ENCODE measurements at places on chromosomes 3 and 15.

DNA sequence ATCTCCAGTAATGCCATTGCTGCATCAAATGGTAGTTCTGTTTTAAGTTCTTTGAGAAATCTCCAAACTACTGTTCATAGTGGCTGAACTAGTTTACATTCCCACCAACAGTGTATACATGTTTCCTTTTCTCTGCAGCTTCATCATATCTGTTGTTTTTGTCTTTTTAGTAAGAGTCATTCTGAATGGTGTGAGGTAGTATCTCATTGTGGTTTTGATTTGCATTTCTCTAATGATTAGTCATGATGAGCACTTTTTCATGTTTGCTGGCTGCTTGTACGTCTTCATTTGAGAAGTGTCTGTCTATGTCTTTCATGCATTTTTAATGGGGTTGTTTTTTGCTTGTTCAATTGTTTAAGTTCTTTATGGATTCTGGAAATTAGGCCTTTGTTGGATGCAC, 10.2 kb upstream of the GCSAM start:
- DNase-seq, result no peak

DNA sequence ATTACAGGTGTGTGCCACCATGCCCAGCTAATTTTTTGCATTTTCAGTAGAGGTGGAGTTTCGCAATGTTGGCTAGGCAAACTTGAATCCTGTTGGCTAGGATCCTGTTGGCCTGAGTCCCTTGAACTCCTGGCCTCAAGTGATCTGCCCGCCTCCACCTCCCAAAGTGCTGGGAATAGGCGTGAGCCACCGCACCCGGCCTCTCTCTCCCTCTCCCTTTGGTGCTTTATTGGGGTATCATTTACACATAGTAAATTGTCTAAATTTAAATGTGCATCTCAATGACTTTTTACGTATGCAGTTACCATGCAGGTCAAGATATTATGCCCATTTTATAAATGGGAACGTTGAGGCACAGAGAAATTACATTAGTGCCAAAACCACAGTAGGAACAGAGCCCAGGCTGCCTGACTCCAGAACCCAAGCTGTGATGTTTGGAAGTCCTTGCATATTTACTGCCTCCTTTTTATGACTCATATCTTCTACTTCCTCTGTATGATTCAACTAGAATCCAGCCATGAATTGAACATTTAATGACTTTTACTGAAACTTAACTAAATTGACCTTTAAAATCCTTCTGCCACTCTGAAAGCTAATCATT, 34.0 kb upstream of the RPP14 start:
- DNase-seq, result no peak

DNA sequence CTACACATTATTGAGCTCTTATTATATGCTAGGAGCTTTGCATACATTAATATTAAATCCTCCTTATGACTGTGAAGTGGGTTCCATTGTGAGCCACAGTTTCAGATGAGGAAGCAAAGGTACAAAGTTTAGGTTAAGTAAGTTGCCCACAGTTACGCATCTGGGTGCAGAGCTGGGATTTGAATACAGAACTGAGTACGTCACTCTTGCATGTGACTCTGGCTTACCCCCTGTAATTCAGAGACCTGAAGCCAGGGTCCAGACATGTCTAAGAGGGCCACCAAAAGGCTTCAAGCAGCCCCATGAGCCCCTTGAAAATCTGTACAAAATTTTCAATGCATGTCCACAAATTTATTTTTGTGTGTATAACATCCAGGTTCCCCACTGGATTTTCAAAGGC, 71.8 kb downstream of the KLF15 start:
- DNase-seq, result no peak

DNA sequence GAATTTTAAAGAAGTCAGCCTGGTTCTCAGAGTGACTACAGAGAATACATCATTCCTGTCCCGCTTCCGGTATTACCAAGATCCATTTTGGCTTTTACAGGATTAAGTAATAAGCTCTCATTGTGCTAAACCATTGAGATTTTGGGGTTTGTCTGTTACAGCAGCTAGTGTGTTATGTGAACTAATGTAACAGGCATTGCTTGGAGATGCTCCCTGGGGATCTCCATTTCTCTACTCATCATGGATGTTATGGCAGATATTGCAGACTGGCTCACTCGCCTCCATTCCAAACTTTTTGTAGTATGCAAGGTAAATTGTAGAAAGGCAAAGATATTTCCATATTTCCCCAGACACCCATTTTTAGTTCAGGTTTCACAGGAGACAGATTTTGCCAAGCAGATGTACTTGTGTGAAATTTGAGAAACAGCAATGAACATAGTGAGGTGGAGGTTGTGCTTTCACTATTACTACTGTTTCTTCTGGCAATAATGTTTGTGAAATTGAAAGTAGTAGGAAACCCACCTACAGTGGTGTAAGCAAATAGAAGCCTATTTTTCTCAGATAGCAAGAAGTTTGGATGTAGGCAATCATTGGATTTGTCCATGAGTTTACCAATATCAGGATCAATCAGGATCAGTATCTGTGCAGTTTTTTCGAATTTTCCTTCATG, 177.1 kb upstream of the GALNT15 start:
- no peak for DNase-seq

GRCh38 chr15:31486906-31487695, 160.5 kb downstream of the KLF13 start:
- DNase-seq, result no peak

DNA sequence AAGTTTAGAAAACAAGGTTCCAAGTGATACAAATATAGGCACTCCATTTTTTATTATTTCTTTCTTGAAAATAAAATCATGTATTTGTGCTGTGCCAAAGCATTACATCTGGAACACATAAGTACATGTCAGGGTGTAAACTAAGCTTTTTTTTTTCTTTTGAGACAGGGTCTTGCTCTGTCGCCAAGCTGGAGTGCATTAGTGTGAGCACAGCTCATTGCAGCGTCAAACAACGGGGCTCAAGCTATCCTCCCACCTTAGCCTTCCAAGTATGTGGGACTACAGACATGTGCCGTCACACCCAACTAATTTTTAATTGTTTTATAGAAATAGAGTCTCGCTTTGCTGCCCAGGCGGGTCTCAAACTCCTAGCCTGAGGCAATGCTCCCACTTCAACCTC, 9.0 kb downstream of the SPATA12 start:
- DNase-seq, result no peak

- DNase-seq, result no peak
These were observed 26.1 kb upstream of the GFM1 start for GRCh38 chr3:158617982-158618875.

DNA sequence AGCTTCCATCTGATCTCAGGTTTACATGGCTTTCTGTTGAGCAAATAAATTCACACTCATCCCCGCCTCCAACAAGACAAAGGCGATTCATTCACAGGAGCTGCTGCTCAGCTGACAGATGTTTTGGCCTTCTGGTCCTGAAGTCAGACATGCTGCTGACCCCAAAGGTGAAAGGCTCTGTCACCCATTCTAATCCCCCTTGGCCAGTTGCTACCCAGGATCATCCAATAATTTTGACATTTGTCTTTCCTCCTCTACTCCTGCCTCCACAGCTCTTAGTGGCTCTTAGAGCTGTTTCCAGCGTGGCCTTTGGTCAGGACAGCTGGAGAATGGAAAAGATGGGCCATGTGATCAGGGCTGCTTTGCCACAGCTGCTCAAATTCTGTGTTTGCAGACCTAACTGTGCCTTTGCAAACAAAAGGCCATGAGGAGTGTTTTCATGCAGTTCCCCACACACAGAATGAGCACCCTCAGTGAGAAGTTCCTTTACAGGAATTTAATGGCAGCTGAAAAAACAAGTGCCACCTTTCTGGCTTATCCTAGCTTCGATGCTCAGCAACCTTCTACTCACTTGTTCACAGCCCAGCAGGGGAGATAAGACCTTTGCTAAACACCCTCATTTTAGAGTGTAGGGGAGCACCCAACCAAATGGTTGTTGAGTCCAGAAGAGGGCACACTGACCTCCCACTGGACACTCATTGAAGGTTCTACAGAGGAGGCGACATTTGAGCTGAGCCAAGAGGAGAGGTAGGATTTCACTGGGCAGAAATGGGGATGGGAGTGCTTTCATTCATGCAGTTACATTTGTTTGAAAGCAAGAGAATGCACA, 39.0 kb downstream of the CYP19A1 start:
- DNase-seq, result no peak

GRCh38 chr15:72358650-72359171, 17.1 kb downstream of the HEXA start:
- no peak for DNase-seq

- DNase-seq, result no peak
These were observed 132.1 kb downstream of the WDR76 start for GRCh38 chr15:43958861-43959330.

GRCh38 chr3:22228705-22229104, 477.7 kb upstream of the ZNF385D start:
- no peak for DNase-seq

DNA sequence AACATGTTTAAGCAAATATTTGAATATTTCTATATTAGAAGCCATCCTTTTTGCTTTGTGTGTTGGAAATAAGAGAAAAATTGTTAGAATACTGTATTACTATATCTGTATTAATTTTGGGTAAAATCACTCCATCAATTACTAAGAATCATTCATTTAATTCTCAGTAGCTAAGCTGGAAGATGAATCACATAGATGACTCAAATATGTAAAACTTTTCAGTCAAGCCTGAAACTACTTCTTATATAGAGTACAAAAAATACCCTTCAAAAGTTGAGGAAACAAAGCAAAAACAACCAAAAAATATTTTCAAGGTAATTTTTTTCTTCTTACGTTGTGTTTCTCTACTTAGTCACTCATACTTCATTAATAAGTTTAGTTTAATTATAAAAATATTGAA, 205.7 kb upstream of the ROBO1 start:
- DNase-seq, result no peak

- no peak for DNase-seq
These were observed 27.6 kb upstream of the NRROS start for GRCh38 chr3:196611761-196612483.

DNA sequence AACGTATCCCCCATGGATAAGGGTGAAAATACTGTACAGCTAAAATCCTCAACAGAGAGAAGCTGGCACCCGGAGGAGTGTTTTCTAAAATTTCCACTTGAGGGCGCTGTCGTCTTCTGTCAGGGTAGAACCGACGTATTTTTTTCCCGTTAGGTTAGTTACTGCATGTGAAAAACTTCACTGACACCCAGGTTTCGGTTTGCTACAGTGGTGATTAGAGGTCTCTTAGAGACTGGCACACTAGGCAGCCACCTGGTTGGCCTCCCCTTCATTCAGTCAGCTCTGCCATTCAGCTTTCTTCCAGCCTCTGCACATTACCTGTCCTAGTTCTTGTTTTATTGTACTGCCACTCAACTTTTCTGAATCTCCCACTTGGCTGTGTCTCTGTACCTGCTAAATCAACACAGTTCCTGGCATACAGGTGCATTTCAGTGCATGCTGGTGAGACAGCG, 18.4 kb downstream of the CCK start:
- DNase-seq, result peak; percentile 39

DNA sequence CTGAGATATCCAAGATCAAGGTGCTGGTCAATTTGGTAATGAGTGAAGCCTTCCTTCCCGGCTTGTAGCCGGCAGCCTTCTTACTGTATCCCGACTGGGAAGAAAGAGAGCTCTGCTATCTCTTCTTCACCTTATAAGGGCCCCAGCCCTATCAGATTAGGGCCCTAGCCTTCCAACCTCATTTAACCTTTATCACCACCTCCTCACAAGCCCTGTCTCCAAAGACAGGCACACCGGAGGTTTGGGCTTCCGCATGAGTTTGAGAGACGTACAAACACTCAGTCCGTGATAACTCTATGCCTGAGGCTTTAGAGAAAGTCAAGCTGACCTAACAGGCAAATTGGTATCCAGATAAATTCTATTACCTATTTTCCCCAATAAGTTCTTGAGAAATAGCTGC, 243.9 kb downstream of the OPA1 start:
- DNase-seq, result no peak

DNA sequence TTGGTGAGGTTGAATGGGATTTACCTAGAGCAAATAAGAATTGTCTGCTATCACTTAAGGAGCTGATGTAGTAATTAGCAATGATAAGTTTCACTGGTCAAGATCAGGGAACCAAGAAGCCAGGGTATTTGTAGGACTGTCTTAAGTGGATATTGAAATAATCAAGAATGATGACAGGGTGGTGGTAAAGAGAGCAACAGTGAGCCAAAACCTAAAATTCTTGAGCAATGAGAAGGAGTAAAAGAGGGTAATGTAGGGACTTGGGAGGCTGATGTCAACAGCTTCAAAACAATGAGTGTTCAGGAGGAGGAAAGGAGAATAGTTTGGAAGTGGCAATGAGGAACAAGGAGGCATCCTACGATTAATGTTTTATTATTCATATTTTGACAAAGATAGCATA, 31.5 kb upstream of the SLC2A2 start:
- DNase-seq, result no peak

DNA sequence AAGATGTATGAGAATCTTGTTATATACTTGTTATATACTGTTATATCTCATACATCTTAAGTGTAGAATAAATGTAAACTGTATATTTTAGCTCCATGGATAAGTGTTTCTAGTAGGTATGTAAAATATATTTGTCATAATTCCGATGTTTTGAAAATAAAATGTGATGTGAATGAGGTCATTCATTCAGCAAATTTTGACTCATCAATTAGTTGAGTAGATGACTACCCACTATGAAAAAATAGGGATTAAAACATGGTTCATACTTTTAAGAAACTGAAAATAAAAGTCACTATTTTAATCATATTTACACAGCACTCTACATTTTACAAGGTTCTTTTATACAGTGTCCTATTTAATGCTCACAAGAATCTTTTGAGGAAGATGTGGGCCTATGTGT, 28.4 kb upstream of the CNTN3 start:
- DNase-seq, result no peak

Data from effector CD4-positive, alpha-beta T cell (primary cell).